ENCODE measurements at places on chromosomes 13 and 19.

DNA sequence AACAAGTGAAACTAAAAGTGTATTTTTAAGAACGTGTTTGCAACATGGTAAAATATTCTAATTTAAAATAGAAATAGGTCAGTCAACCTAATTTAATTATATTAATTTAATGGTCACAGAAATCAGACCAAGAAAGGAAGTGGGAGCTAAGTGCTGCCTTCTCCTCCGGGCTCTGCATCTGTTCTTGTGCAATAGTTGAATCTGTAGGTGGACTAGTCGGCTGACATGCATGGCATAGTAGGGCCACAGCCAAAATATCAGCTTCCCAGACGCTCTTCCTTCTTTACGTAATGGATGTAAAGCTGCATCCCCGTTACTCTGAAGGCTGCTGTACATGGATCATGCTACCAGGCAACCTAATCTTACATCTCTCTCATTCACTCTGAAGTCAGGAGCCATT is 47.3 kb downstream of the COL4A1 start:
- ATAC-seq = no peak

DNA sequence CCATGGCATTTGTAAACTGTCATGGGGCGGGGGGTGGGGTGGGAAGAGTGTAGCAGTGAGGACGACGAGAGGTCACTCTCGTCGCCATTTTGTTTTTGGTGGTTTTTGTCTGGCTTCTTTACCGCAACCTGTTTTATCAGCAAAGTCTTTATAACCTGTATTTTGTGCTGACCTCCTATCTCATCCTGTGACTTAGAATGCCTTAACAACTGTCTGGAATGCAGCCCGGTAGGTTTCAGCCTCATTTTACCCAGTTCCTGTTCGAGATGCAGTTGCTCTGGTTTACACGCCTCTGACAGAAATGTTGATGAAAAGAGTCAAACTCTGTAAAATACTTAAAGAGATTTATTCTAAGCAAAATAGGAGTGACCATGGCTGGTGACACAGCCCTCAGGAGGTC is 852.0 kb downstream of the DACH1 start:
- ATAC-seq = no peak

GRCh38 chr13:108957369-108958012 is 328.1 kb downstream of the MYO16 start:
- ATAC-seq = peak; percentile 88

DNA sequence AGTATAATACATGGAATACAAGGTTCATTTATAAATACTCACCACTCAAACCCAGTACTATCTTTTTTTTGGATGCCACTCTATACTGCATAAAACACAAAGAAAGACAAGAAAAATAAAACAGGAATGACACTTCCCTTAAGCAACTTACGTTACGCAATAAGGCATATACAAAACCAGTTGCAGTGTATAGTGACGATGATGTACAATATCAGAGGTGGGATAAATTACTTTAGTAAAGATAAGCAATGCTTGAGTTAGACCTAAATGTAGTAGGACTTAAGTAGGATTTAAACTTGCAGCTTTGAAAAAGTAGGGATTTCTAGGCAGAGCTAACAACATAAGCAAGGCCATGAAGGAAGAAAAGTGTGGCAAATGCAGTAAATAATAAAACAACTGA is 374.9 kb downstream of the SPRY2 start:
- no peak for ATAC-seq

DNA sequence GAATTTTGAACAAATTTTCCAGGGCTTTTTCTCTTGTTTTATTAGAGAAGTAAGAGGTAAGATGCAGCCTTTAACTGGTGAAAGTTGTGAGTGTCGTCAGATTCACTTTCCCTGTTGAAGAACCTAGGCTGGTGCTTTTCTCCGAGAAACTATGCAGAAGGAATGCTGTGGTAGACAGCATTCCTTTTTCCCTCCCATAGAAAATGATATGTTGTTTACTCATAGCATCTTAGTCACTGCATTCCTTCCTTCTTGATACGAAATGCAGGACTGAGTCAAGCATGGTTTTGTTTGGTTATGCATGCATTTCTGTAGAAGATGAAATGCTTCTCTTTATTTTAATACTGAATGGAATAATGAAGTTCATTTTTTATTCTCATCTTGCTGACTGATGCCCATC is 3.4 kb downstream of the ITGBL1 start:
- peak; percentile 84 for ATAC-seq

GRCh38 chr13:73948848-73949529 is 185.2 kb downstream of the KLF12 start:
- ATAC-seq = no peak

DNA sequence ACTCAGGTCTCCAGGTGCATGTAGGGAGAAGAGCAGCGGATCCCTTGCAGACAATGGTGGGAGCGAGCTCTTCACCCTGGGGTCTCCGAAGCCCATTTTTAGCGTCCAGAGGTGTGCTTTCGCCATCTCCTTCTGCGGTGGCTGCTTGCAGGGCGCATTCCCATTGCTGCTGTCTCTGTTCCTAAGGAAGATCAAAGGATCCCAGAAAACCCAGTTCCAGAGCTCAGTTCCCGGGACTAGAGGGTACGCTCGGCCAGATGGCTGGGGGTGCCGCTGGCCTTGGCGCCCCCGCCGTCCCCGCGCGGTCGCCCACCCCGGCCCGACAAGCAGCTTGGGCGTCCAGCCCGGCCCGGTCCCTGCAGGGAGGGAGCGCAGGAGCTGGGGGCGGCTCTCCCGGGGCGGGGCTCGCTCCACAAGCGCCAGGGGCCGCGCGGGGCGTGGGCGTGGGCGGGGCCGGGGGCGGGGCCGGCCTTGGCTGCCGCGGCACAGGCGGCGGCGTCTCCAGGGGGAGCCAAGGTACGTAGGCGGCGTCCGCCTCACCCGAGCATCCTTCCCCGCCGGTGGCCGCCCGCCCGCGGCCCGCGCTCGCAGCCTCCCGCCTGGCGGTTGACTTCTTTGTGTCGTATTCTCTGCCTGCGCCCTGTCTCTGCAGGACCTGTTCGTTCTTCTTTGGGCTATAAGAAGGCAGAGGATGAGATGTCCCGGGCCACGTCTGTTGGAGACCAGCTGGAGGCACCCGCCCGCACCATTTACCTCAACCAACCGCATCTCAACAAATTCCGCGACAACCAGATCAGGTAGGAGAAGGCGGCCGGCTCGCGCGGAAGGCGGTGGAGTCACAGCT is 96.8 kb downstream of the ATP8A2 start:
- ATAC-seq = peak; percentile 32

DNA sequence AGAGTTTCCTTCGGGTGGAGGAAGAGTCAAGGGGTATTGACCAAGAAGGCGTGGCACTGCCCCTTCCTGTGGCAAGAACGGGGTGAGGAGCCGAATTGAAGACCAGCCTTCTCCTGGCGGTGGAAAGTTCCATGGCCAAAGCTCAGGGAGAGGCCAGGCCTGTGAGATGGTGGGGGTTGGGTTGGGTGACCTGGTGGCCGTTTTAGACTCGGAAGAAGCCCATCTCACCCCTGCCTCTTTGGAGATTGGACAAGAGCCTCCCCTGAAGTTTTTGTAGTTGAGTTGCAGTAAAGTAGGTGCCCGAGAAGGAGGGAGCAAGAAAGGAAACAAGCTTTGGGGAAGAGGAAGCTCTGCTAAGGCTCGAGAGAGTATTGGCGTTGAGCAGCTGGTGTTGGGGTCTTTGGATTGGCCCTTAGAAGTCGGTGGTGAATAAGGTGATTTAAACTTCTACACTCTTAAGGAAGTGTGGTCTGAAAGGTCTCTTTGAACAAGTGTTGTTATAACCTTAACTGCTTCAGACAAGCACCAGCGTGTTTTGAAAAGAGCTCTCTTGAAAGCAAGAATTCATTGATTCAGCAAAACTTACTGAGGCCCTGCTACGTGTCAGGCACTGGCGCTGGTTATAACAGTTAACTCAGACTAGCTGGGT is 964 bp downstream of the SPINT2 start:
- ATAC-seq = no peak

DNA sequence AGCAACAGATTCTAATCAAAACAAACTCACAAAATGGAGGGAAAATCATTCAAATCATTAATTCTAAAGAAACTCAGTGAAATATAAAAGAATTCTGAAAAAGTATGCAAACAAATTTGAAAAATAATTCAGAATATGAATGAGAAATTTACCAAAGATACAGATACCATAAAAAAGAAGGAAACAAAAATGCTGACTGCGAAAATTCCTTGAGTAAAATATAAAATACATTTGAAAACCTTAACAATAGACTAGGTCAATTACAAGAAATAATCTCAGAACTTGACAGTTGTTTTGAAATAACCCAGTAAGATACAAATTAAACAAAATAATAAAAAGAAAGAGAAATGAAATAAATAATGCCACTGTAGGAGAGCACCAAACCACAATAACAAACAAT is 1289.0 kb downstream of the SLITRK1 start:
- ATAC-seq = no peak

- ATAC-seq = no peak
These were observed 2.3 kb upstream of the FCAR start for GRCh38 chr19:54871696-54872095.

DNA sequence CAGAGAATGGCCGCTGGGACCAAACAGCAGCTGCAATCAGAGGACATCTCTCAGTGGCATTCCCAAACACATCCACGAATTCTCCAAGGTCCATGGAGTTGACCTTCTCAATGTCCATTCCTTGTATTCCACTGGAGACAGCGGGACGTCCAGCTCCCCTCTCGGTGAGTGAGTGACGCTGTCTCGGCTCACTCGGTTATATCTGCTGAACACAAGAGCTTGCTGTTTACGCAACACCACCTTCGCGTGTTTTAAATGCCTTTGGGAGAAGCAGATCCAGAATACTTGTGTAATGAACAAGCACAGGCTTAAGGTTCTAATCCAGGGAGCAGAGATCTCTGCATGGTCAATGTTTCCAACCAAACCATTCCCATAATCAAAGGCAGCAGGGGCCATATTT is at the start of gene URAD:
URAD (minus strand) TSS at position 174 of the 400 bp plus-strand sequence; CDS start at position 118, 56 bp downstream.
- no peak for ATAC-seq

GRCh38 chr19:1646659-1647453 is 5.6 kb downstream of the TCF3 start:
- no peak for ATAC-seq

- no peak for ATAC-seq
These were observed 4.8 kb upstream of the ALOX5AP start for GRCh38 chr13:30730526-30730925.

DNA sequence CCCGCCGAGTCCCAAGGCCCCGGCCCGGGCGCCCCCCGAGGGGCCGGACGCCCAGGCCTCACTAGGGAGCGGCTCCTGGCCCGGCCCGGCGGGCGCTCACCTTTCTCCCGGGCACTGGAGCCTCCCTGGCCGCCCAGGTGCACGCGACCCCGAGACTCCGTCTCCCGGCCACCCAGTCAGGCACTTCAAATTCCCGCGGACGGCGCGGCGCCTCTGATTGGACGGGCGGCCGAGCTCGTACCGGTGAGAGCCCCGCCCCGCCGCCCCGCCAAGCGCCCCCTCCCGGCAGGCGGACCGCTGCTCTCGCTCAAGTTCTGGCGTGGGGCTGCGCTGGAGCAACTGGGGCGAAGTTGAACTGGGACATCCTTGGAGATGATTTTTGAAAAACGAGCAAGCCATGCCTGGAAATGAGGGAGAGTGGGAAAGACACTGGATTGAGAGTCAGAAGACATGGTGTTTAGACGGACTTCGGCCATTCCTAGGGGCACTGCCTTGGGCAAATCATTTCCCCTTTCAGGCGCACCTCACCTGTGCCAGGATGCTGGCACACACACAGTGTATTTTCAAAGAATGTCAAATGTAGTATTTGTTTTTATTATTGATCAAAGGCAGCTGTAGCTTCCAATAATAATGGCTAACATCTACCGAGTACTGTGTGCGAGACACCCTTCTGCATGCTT is 485.3 kb downstream of the UQCRFS1 start:
- ATAC-seq = peak; percentile 56

- no peak for ATAC-seq
These were observed 31.4 kb downstream of the CCDC122 start for GRCh38 chr13:43848001-43848649.

DNA sequence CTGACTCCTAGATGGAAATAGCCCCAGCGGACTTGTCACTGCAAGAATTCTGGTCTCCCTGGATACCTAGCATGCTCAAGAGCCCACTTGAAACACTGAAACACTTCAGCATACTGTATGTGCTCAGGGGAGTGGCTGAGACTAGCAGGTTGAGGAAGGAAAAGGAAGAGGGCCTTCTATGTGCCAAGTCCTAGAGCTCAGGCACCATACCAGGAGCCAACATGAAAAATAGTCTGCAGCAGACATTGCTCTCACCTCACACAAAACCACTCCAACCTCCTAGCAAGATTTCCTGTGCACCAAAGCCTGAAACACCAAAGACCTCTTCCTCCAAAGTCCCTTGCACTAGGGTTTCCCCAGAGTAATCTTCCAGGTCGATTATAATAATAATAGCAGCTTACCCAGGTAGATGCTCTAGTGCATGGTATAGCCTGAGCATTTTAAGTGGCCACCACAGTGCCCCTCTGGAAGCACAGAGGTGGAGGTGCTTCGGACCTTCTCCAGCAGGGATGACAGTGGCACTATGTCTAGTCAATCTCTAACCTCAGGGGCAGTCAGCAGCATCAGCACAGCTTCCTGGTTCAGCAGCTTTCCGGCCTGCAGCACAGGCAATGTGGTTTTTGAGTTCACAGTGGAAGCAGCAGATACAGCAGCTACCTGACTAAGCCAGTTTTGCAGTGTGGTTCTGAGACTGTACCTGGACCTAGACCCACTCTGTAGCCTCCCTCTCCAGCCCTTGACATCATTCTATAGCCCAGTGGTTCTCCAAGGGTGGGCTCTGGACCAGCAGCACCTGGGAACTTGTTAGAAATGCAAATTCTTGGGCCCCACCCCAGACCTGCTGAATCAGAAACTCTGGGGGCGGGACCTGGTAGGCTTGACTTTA is 45.6 kb upstream of the UBE2L5 start:
- no peak for ATAC-seq

GRCh38 chr19:948842-949496 is 23.1 kb downstream of the ARID3A start:
- no peak for ATAC-seq

DNA sequence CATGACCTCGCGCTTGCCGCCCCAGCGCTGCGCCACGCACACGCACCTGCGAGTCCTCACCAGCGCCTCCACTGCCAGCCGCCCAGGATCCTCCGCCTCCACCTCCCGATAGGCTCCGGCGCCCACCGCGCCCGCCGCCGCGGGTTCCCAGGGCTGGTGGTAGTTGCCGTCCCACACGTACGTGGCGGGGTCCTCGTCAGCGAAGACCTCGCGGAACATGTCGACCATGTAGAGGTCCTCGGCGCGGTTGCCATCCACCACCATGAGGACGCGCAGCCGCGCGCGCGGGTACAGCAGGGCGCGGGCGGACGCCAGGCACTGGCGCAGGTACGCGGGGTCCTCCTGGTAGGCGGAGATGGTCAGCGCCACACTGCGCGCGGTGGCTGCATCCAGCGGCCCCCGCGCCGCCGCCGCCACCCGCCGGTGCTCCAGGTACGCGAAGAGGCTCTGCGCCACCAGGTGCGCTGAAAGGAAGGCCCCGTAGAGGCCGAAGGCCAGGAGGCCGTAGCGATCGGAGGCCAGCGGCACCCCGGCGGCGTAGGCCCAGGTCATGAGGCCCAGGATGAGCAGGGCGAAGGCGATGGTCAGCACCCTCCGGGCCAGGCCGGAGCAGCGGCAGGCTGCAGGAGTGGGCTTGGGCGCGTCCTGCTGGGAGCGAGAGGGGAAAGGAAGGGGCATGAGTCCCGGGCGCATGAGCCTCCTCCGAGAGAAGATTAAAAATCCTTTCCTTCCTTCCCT is 4.4 kb downstream of the HAS1 start:
- ATAC-seq = peak; percentile 34

GRCh38 chr13:20696073-20696472 is 7.4 kb upstream of the IL17D start:
- no peak for ATAC-seq

All from SK-N-SH treated with all-trans-retinoic acid at 6 μM for 48 hours (cell line).